ENCODE measurements at places on chromosomes 1 and 21.

DNA sequence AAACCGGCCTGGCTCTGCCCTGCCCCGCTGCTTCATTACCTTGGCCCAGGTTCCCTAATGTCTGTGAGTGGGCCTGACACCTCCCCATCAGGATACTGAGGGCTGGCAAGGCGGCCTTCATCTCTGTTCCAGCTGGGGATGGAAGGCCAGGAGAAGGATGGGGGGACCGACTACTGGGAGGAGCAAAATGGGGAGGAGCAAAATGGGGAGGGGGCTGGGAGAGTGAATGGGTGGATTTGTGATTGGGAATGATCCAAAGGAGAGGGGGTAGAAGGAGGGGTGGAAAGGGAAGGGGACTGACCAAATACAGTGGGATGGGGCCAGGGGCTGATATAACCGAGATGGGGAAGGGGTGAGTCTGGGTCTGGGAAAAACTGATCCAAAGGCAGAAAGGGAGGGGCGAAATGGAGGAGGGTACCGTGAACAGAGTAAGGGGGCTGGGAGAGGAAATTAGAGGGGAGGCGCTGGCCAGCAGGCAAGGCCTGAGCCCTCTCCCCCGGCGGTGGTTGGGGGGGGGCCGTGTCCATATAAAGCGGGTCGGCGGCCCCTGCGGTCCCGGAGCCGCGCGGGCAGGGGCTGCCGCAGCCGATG lies at the start of gene FOXE3:
FOXE3 (plus strand) TSS at position 558 of the 591 bp plus-strand sequence; CDS start at position 589, 31 bp downstream.
- DNase-seq = no peak

- DNase-seq = no peak
These were observed 2.5 kb downstream of the RGS4 start for GRCh38 chr1:163071405-163072255.

DNA sequence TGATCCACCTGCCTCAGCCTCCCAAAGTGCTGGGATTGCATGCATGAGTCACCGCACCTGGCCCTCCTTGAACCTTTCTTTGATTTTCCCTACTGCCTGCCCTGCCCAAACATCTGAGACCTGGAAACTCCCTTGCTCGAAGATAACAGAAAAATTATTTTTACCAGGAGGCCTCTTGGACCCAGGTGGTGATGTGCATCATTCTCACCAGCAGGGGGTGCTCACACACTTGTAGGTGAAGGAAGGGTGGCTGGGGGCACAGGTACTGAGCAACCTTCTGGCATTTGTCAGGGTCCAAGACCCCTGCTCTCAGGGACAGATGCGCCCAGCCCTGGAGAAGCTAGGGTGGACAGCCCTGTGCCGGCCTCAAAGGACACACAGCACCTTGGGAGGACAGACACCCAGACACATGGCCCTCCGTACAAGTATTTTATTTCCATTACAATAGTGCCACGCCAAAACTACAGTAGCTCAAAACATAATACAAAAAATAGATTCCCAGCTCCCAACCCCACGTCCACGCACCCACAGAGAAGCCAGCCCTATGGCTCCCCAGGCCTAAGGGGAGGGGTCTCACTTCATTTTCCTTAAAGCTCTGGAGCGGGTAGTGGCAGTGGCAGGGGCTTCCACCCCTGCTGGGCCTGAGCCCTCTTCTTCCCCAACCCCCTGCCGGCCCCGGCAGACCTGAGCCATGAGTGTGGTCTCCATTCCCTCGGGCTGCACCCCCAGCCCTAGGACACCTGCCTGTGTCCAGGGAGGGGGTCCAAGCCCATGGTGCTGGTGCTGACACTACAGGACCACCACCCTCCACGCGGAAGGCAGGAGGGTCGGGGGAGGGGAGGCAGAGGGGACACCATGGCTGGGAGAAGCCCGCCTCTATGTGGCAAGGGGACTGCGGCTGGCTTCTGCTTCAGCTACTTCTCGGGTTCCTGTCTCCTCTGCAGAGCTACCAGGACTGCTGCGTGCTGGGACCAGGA lies 40.4 kb upstream of the EIF4G3 start:
- DNase-seq = no peak

DNA sequence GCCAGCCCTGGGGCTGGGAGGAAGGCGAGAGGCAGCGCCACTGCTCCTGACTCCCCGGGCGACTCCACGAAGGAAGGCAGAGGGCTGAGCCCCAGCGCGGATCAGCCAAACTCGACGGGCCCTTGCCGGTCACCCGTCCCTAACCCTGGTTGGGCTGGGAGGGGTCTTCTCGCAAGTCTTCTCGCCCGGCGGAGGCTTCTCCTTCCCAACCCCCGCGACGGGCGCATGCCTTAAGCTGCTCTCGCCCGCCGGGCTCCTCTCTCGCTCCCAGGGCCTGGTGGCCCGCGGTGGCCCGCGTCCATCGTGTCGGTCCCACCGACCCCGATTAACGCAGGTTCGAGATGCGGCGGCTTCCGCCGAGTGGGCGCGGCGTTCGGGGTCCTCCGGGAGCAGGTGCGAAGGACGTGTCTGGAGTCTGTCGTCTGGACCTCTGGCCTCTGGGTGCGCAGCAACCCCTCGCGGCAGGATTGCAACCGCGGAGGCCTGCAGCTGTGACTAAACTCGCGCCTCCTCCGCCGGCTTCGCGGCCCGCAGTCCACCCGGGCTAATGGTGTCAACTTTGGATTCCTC lies 29.0 kb upstream of the PPM1J start:
- DNase-seq = no peak

DNA sequence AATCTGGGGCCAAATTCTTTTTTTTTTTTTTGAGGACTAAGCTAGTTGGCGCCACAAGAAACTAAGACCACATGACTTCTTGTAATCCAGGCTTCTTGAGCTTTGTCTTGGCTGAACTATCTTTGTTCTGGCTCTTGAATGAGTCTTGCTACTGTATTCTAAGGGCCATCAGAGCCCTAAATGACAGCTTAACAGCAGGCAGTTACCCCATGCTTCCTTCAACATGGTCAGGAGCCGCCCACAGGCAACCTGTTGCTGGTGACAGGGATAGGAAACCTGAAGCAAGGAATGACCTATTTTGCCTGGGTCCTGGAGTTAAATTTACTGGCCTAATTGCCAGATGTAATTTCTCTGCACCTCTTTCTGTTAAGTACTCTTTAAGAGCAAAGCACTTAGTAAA lies 188.2 kb upstream of the PLXNA2 start:
- DNase-seq = no peak

DNA sequence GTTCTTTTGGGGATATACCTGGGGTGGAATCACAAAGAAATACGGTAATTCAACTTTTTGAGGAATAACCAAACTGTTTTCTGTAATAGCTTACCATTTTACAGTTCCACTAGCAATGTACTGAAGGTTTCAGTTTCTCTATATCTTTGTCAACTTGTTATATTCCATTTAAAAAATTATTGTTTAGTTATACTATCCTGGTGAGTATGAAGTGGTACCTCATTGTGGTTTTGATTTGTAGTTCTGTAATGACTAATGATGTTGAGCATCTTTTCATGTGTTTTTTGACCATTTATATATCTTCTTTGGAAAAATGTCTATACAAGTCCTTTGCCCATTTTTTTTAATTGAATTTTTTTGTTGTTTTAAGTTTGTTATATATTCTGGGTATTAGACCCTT lies 39.4 kb downstream of the MAST2 start:
- no peak for DNase-seq

DNA sequence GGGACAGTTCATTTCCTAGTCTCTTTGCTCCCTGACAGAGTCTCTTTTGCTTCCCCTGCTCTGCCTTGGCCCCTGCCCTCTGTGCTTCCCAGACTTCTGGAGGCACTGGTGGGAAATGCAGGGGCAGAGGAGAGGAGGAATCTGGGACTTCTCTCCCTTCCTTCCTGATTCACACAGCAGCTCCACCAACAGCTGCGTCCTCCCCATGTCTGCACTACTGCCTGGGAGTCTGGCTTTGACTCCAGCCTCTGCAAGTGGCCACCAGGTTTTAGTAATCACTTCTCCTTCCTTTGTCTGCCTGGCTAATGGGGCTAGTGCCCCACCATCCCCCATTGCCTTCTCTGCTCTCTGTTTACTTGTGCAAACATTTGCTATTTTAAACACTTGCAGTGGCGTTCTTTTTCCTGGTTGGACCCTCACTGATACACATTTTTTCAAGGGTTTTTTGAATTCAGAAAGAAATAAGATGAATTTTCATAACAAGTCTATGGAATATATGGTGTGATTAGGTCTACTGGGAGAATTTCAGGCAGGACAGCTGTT lies 21.9 kb downstream of the FASLG start:
- no peak for DNase-seq

- no peak for DNase-seq
These were observed 10.2 kb downstream of the CAMK1G start for GRCh38 chr1:209593747-209594146.

DNA sequence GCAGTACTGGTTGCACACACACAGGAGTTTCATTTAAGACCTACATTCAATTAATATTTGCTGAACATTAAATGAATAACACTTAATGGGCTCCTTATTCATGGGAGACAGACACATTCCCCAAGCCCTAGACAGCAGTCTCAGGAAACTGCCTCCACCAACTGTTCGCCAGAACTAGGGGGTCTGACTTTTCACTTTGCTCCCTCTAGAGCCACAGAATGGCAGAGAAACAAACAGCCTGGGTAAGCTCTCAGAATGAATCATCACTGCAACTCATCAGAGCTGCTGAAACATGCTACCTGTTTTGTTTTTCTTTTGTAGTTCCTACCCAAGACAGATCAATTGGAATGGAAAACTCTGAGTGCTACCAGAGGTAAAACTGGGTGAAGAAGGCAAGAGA lies 31.7 kb downstream of the ELK4 start:
- DNase-seq = no peak

- DNase-seq = no peak
These were observed 137.7 kb downstream of the ACTL8 start for GRCh38 chr1:17892851-17893250.

DNA sequence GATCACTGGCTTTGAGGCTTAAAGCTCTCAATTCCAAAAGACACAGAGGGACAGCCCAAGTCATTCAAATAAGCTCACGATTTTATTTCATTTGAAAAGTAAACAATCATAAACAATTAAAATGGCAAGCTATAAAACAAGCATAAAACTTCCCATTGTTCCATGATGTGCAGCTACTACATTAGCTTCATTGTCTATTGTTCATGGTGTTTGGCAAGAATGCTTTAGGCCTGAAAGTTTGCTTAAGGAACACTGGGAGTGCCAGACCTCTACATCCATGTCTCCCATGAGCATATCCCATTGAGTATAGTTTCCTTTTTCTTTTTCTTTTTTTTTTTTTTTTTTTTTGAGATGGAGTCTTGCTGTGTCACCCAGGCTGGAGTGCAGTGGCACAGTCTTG lies 286.1 kb upstream of the ESRRG start:
- no peak for DNase-seq

DNA sequence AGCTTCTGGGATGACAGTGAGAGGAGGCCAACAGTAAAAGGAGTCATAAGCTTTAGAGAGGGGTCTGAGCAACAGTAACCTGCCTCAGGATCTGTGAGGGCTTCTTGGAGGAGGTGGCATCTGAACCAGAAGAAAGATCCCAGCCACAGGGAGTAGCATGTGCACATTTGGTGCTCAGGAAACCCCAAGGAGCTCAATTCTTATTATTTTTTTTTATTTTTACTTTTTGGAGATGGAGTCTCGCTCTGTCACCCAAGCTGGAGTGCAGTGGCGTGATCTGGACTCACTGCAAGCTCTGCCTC lies 4.7 kb downstream of the THEMIS2 start:
- no peak for DNase-seq

DNA sequence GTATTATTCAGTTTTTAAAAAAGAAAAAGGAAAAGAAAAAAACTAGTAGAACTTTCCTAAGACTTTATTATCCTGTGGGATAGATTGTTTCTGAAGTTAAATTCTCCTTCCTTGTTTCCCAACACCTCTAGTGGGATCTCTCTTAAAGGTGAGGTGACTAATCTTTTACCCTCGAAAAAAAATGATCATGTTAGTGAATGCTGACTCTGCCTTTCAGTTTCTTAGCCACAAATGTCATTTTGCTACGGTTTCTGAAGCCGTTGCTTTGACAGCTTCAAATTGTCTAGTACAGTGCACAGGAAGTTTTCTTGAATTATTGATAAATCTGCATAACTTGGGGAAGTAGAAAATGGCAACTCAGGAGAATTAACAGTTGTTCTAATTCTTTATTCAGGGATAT lies 13.0 kb upstream of the NEK7 start:
- no peak for DNase-seq

GRCh38 chr1:157773493-157774350 lies 3.2 kb downstream of the FCRL2 start:
- no peak for DNase-seq

- DNase-seq = no peak
These were observed 154.5 kb upstream of the GORAB start for GRCh38 chr1:170377440-170377839.

DNA sequence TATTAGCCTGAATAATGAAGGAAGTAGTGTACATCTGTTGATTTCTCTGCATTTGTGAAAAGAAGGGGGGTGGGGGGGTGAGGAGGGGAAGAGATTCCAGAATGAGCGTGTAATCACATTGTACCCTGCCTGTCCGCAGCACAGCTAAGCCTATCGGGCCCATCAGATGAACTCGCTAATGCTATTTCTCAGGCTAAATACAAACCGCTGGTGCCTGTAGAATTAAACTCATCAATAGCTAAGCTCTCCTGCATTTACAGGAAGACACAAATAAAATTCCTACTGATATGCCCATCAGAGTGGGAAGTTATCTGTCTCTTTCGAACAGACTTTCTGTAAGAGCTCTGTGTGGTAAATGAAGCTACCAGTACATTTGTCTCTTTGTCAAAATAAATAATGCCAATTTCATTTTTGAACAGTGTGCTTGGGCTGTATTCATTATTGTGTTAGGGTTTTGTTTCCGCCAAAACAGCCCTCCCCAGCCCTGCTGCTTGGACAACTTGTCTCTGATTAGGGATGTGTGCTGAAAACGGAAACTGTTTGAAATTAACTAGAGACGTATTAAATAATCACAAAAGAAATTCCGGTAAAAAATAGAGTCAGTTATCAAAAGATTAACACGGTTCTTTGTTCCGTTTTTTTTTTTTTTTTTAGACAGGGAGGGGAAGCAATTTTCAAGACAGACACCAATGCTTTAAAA lies 305.4 kb downstream of the TTLL7 start:
- no peak for DNase-seq

- DNase-seq = no peak
These were observed 221.6 kb downstream of the LTN1 start for GRCh38 chr21:28770867-28771661.

GRCh38 chr1:244760471-244760870 lies 75.0 kb upstream of the COX20 start:
- no peak for DNase-seq

DNA sequence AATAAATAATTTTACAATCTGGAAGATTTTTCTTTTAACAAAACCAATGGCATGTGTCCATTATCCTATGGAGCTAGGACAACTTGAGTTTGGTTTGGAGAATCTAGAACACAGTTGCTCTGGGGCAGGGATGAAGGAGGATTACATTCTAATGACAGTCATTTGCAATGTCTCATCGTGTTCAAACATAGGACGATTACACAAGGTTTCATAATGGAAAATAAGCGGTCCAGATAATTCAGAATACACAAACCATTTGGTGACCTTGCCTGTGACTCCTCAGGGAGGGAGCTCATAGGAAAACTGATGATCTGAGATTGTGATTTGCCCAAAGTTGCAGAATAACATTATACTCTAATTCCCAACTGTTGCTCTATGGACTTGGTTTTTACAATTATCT lies 27.6 kb upstream of the RGL1 start:
- DNase-seq = no peak

Measured in caudate nucleus (tissue), 63 donors.